Naive thymus-derived CD8-positive, alpha-beta T cell (primary cell): ENCODE measurements at places on chromosomes 16 and 17.
A peak's percentile ranks its signal among the peaks of the same experiment; 100 is the strongest.

- no peak overlapping the region for H3K4me3 ChIP-seq
- no peaks in the 10 kb centered on the region for H3K27me3 ChIP-seq
- no peaks in the 10 kb centered on the region for H3K4me1 ChIP-seq
Observed at GRCh38 chr16:87675111-87675719, 72.9 kb downstream of the JPH3 start.

DNA sequence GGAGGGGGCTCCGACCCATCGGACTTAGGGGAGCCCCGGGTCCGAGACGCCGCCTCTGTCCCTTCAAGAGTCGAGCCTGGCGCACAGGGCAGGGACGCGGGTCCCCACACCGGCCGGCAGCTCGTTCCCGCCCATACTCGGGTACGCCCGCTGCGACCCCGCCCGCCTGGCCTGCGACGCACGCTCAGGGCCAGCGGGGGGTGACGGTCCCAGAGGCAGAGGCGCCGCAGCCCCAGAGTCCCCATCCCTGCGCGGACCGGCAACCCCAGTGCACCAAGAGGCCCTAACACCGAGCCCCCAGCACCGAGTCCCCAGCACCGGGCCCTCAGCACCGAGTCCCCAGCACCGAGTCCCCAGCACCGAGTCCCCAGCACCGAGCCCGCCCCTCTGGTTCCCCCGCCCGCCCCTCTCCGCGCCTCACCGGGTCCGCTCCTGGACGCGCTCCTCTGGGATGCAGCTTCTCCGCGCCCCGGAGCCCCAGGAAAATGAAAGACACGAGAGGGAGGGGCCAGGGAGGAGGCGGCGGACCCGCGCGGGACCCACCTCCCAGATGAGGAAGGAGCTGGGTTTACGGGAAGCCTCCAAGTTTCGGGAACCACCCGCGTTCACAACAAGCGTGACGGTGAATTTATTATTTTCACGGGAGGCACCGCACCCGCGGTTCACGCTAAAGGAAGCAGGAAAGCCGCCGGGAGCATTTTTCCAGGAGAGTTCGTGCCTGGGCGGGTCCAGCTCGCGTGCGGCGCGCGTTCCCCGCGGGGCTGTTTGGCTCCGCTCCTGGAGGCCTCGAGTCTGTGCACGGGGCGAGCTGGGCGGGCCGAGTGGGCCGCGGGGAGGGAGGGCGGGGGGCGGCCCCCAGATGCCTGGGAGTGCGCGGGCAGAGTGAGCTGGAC is at the start of gene SECTM1:
TSS of gene SECTM1 (minus strand) at position 488 of the 893 bp plus-strand sequence. CDS start 6,526 bp downstream, outside the sequence.
- peaks cover 24% of the 10 kb centered on the region for H3K4me1 ChIP-seq
- no peaks in the 10 kb centered on the region for H3K36me3 ChIP-seq
- H3K27me3 ChIP-seq = peaks cover 10% of the 10 kb centered on the region
- H3K4me3 ChIP-seq = peak within 1 kb of the TSS; percentile 96

- no peaks in the 10 kb centered on the region for H3K27me3 ChIP-seq
- peak overlapping the region; percentile 99 for H3K27ac ChIP-seq
- peaks cover 10% of the 10 kb centered on the region for H3K36me3 ChIP-seq
- H3K4me3 ChIP-seq = peak overlapping the region; percentile 79
Observed at GRCh38 chr16:12078405-12079280, 102.1 kb downstream of the SNX29 start.

- H3K36me3 ChIP-seq = no peaks in the 10 kb centered on the region
- peaks cover 10% of the 10 kb centered on the region for H3K27me3 ChIP-seq
- H3K4me1 ChIP-seq = peaks cover 23% of the 10 kb centered on the region
- H3K4me3 ChIP-seq = no peak overlapping the region
- no peak for DNase-seq
- peak overlapping the region; percentile 43 for H3K27ac ChIP-seq
Observed at GRCh38 chr17:43578699-43579565, 32.8 kb upstream of the ETV4 start.
